ENCODE measurements at places on chromosomes 12 and 14. TPM values are rescaled to one million over a fixed set of nuclear protein-coding genes. Genes with fewer than 3 reads are reported as not detected.

- DNase-seq: no peak
Observed at GRCh38 chr12:95224202-95225170, 6.9 kb downstream of the VEZT start.

DNA sequence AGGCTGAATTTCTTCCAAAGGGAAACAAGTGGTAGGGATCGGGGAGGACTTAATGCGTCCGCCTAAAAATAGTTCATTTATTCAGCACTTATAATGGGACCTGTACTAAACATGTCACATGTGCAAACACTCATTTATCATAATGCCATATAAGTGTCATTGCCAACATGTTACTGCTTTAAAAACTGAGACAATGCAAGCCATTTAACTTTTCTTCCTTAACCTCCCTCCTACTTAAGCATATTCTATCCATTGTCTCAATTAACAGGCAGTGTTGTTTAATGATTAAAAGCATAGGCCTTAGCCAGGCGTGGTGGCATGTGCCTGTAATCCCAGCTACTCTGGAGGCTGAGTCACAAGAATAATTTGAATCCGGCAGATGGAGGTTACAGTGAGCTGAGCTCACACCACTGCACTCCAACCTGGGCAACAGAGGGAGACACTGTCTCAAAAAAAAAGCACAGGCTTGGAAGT, 13.5 kb upstream of the SCFD1 start:
- DNase-seq: peak; percentile 17

- no peak for DNase-seq
Observed at GRCh38 chr14:91250912-91251311, 6.4 kb upstream of the GPR68 start.

DNA sequence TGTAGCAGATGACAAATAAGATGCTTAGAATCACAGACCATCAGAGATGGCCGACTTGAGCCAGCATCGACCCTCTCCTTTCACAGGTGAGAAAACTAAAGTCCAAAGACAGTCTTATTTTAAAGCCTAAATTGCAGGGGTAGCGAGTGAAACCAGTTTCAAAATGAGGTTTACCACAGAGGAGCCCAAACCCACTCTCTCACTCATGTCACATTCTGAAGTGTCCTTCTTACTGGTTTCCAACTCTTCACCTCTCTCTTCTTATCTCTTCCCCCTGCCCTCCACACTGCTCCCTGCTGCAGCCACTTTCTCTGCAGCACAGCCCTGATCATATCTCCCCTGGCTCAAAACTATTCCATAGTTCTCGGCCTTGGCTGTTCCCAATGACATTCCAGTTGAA, 57.0 kb upstream of the NID2 start:
- no peak for DNase-seq

CMA1 gene
- not detected for total RNA-seq

DNA sequence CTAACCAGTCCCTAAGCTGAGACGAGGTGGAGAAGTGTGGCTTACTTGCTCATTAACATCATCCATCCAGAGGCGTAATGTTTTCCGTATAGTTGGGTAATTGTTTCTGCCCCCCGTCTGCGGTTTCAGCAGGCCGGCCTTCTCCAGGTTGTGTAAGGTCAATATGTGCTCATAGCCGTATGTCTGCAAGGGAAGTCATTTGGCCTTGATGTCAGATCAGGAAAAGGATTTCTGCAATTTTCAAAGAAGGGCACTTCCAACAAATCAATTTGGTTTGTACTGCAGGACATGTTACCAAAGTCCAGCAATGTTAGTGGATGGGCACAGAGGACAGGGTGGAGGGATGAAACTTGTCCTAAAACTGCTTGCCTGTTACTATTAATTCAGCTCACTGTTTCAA, 9.9 kb upstream of the DIABLO start:
- no peak for DNase-seq

DNA sequence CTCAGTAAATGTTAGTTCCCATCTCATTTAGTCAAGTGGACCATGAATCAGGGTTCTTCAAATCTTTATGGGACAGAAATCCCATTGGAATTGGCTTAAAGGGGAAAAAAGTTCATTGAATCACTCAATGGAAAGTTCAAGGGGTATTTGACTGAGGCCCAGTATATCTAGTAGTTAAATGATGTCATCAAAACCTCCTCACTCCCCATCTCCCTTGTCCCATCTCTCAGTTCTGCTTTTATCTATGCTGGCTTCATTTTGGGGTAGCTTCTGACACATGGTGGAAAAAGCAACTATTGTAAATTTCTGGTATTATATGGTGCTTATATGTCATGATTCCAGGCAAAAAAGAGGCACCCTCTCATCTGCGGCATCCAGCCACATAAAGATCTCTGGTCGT, 51.9 kb downstream of the DAAM1 start:
- no peak for DNase-seq

DNA sequence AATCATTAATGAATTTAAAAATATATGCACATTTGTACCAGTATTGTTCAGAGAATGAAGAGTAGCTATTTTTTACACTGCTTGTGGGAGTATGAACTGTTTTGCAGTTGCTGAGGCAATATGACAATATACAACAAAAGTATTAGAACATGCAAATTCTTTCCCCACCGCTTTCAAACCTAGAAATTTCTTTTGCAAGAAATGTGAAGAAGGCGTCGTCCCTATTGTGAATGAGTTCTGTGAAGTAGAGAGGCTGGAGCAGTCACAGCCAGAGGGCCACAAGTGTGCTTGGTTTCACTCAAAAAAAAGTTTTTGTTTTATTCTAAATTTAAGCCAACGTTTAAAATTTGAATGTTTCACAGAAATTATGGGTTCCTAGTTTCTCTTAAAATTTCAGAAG, 184.9 kb downstream of the ALG10B start:
- DNase-seq: no peak

GRCh38 chr12:92597997-92598396, 104.8 kb upstream of the PLEKHG7 start:
- no peak for DNase-seq

DNA sequence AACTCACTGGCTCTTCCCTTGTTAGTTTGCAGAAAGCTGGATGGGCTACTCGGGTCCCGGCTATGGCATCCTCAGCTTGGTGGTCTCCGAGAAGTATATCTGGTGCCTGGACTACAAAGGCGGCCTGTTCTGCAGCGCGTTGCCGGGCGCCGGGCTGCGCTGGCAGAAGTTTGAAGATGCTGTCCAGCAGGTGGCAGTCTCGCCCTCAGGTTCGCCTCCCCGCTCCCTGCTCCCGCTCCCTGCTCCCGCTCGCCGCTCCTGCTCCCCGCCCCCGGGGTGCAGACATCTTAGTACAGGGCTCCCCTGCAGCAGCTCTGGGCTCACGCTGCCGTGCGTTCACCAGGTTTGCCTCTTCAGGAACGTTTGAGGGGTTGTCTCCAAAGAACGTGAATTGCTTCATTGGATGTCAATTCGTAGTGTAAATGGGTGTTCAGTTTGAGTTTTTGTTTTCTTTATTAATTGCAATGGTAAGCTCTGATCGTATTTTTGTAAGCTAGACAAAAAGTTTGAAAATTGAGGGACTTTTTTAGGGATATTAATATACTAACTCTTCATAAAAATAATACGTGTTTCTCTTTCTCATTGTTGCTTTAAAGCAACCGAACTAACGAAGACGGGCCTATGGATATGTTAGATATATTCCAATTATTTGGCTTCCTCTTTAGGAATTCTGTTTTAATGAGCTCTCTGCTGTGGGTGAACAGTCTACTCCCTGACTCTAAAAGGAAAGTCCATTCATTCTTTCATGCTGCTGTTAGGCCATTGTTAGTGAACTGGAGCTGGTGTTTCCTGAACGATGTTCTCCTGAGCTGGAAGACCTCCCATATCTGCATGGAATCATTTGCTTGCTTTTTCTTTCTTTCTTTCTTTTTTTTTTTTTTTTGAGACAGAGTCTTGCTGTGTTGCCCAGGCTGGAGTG, 71.3 kb downstream of the ANKRD9 start:
- peak; percentile 91 for DNase-seq

CCDC177 gene
- total RNA-seq: not detected

DNA sequence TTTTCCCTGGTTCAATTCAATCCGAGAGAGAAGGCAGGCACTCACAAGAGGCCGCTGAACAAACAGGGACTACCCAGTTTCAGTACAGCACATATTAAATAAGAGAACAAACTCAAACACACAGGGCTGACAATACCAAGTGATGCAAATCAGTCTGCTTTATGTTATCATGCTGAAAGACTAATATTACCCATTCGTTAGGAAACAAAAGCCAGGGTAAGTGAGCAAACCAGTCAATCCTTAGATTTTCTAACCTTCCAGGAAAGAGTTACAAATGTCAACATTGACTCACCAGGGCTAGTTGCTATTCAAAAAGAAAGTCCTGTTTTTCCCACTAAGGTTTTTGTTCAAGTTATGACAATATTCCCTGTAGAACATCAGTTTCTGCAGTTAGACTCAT, 246.2 kb downstream of the C12orf42 start:
- DNase-seq: no peak

MFAP5 gene
- 19.5 TPM for total RNA-seq
